ENCODE measurements at places on chromosomes 7 and 10.

DNA sequence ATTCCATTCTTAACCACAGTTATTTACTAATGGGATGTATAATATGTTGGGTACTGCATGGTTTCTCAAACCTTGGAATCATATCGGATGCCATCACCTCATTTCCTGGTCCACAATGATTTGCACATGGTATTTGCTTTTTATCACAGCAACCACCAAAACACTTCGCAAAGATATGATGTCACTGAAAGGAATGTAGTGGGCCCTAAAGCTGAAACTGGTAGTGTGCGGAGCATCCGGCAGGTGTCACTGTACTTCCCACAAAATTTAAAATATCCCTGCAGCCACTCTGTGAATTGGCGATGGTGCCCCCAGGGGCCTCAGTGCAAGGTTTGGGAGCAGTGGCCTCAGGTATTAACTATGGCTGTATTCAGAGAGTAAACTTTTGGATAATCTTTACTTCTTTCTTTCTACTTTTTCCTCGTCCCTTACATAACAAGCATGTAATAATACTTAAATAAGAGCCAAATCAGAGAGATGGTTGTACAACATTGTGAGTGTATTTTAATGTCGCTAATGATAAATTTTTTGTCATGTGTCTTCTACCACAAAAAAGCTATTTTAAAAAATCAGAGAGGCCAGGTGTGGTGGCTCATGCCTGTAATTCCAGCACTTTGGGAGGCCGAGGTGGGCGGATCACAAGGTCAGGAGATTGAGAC, 66.2 kb downstream of the FAM241B start:
- no peak for DNase-seq

DNA sequence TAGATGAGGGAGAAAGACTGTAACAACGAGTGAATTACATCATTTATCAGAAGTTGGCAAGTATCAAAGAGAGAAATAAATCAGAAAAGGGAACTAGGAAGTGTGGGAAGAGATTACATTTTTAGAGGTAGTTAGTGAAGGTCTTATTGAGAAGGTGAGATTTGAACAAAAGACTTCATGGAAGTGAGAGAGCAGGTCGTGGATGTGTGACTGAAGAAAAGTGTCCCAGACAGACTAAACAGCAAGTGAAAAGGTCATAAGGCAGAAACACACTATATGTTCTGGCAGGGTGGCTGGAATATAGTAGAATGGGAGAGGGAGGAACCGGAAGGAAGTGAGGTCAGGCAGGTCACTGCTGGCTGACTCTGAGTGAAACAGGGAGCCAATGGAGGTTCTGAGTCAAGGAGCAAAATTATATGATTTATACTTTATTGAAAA, 35.7 kb upstream of the RHOBTB1 start:
- no peak for DNase-seq

DNA sequence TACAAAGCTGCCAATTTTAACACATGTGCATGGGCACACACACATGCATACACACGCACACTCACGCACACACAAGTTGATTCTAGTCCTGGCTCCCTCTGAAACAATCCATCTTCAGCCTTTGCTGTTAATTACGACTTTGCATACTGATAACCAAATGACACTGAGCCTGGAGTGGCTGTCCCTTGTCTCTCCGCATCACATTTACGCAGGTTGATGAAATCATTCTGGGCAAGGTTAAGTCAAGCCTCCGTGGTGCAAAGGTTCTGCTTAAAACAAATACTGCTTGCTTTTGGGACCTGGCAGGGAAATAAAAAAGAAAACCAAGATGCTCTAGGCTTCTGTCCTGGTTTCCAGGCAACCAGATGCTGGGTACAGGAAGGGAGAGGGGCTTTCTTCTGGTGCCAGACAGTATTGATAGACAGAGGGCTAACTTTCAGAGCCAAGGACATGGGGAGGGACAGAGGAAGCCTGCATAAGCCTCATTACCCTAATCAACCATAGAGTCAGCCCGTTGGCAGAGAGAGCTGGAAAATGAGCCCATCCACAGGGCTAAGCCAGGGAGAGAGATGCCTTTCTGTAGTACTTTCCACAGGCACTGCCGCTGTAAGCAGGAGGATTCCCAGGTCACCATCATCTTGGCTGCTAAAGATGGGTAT, 233.0 kb downstream of the WDR11 start:
- DNase-seq = no peak

DNA sequence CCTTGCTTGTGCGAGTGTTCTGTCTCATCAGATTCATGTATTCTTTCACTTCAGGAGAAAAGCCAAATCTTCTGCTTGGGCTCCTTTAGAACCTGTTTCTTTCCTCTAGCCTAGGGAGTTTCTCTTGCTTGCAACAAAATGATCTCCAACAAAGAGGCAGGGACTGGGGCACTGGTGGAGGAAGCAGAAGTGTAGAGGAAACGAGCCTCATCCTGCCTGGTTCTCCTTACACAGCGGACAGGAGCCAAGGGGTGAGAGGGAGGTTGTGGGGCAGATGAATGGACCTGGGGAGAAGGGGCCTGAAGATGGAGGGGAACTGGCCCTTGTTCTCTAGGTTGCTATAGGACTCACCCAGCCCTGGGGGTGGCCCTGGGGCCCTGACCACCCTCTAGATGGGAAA, 141.1 kb downstream of the PKD1L1 start:
- no peak for DNase-seq

GRCh38 chr7:116544487-116544886, 19.7 kb downstream of the CAV1 start:
- DNase-seq = no peak

GRCh38 chr10:63256009-63256773, 123.1 kb downstream of the NRBF2 start:
- DNase-seq = no peak

DNA sequence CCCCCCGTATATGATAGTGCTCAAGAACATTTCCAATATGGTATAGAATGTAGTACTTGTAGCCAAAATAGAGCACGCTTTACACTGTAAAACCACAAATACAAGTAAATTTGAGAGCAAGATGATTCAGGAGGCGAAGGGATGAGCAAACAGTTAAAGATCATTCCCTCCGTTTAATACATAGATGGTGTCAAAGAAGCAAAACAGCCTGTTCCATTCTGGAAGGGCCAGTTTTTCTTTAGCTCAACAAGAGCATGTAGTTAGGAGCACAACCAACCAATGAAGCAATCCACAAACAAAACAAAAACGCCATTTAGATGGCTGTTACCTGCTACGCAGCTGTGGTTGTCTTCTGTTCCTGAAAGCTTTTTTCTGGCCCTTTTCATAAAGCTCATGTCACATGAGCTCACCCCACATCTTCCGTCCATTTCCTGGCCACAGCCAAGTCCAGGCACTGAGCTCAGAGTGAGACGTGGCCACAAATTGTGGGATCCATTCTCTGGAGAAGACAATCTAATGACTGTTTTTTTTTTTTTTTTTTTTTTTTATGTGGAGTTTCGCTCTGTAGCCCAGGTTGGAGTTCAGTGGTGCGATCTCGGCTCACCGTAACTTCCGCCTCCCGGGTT, 185.6 kb downstream of the FANK1 start:
- no peak for DNase-seq

DNA sequence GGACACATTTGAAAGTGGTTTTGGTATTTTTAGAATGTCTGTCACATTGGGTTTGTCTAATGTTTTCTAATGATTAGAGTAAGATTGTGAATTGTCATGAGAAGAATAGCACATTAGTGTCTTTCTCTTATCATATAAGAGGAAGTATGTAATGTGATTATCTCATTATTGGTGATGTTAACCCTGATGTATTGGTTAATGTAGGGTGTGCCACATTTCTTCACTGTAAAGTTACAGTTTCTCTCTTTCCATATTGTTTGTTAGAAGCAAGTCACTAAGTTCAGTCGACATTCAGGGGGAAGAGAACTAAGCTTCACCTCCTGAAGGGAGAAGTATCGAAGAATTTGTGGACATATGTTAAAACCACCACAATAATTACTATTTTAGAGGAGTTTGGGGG, 56.3 kb upstream of the DNAH11 start:
- no peak for DNase-seq
